Thymus (tissue), 14 donors: ENCODE measurements at places on chromosomes 5 and 9. TPM values are rescaled to one million over a fixed set of nuclear protein-coding genes. Genes with fewer than 3 reads are reported as not detected.

The PALM2AKAP2 gene
- 0.76 TPM for total RNA-seq

The EGFL7 gene
- 18.1 TPM for total RNA-seq

The TNFSF15 gene
- total RNA-seq: 1.5 TPM

The MSX2 gene
- total RNA-seq: 0.19 TPM

The ARL14EPL gene
- not detected for total RNA-seq

The RAI14 gene
- 10.4 TPM for total RNA-seq

The NR2F1-AS1 gene
- 2.0 TPM for total RNA-seq

The BTNL3 gene
- not detected for total RNA-seq

The PRUNE2 gene
- total RNA-seq: 3.4 TPM

The GRIA1 gene
- total RNA-seq: 0.14 TPM

The KLF4 gene
- 4.9 TPM for total RNA-seq

DNA sequence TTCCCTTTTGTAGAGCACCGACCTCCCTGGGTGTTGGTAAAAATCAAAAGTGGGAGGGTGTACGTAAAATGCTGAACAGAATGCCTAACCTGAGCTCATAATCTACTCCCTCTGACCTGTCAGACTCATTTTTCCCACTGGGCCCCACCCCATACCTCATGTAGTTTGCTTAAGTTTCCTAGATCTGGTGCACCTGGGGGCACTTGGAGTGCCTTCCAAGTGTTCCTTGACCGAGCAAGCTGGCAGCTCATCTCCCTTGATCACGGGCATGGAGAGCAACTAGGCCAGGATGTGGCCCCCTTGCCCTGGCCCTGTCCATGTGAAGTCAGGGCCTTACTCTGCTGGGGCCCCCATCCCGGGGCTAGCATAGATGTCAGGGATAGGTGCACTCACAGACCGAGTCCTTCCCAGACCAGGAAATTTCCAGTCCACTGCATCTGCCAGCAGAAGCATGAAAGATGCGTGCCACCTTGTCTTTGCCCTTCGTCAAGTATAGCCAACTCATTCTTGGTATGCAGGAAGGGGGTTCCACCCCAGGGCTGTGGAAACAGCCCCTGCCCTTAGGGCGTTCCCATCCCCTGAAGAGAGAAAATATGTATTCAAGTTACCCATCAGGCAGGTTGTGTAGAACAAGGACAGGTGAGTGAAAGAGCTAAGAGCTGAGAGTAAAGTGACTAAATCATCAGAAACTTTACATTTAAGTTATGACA is 41.9 kb downstream of the SLC22A5 start:
- peak overlapping the region; percentile 67 for H3K4me3 ChIP-seq
- H3K36me3 ChIP-seq: peaks cover 2% of the 10 kb centered on the region
- H3K27me3 ChIP-seq: no peaks in the 10 kb centered on the region

GRCh38 chr5:175246242-175246888 is 197.6 kb downstream of the DRD1 start:
- H3K27ac ChIP-seq: no peak overlapping the region
- no peak for DNase-seq
- H3K27me3 ChIP-seq: no peaks in the 10 kb centered on the region
- H3K4me1 ChIP-seq: no peaks in the 10 kb centered on the region
- H3K36me3 ChIP-seq: no peaks in the 10 kb centered on the region

GRCh38 chr5:146474065-146474464 is 26.9 kb downstream of the TCERG1 start:
- no peak overlapping the region for H3K4me3 ChIP-seq
- H3K36me3 ChIP-seq: peaks cover 39% of the 10 kb centered on the region
- no peak for DNase-seq
- H3K4me1 ChIP-seq: no peaks in the 10 kb centered on the region

DNA sequence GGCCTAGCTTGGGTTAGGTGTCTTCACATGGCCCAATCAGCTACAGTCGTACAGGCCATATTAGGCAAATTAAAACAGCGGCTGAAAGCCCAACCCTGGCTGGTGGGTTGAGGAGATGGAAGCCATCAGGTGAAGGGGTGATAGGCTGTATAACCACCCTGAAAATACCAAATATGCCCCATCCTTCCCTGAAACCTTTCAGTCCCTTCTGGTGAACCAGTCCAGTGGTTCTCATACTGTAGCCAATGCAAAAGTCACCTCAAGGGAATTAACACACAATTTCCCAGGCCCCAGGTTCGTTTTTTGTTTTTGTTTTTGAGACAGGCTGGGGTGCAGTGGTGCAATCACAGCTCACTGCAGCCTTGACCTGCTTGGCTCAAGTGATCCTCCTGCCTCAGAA is 19.8 kb upstream of the KCNV2 start:
- no peak overlapping the region for H3K4me3 ChIP-seq
- no peak overlapping the region for H3K27ac ChIP-seq
- DNase-seq: no peak
- H3K4me1 ChIP-seq: no peaks in the 10 kb centered on the region

GRCh38 chr5:140311011-140311467 is 8.1 kb upstream of the PFDN1 start:
- peaks cover under 1% of the 10 kb centered on the region for H3K27me3 ChIP-seq
- H3K4me3 ChIP-seq: no peak overlapping the region
- DNase-seq: no peak

- H3K36me3 ChIP-seq: no peaks in the 10 kb centered on the region
- DNase-seq: no peak
- H3K4me1 ChIP-seq: no peaks in the 10 kb centered on the region
- H3K27me3 ChIP-seq: no peaks in the 10 kb centered on the region
- H3K27ac ChIP-seq: peak overlapping the region; percentile 42
- no peak overlapping the region for H3K4me3 ChIP-seq
These were observed 52.5 kb downstream of the ZNF474 start for GRCh38 chr5:122181863-122182262.

DNA sequence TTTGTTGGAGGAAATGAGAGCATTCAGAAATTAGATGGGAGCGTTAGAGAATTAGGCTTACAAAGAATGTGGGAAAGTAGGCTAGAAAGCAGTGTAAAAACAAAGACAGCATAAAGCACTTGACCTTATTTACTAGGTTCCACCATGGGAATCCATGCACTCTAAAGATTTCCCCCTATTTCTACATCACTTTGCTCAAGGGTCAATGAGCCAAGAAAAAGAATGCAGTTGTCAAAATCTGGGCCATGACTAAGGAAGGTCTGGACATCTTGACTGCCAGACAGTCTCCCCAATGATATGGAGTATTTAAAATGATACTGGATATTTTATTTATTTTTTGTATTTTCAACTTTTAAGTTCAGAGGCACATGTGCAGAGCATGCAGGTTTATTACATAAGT is 3.4 kb downstream of the TLR4 start:
- DNase-seq: no peak
- H3K27ac ChIP-seq: no peak overlapping the region
- no peaks in the 10 kb centered on the region for H3K27me3 ChIP-seq

GRCh38 chr9:2267181-2267745 is 252.1 kb downstream of the SMARCA2 start:
- no peaks in the 10 kb centered on the region for H3K4me1 ChIP-seq
- no peaks in the 10 kb centered on the region for H3K36me3 ChIP-seq
- no peak overlapping the region for H3K4me3 ChIP-seq
- no peak for DNase-seq
- no peaks in the 10 kb centered on the region for H3K27me3 ChIP-seq

GRCh38 chr5:8647111-8647510 is 778.2 kb downstream of the MTRR start:
- H3K4me3 ChIP-seq: no peak overlapping the region
- DNase-seq: no peak
- no peaks in the 10 kb centered on the region for H3K27me3 ChIP-seq
- H3K36me3 ChIP-seq: no peaks in the 10 kb centered on the region
- no peaks in the 10 kb centered on the region for H3K4me1 ChIP-seq

DNA sequence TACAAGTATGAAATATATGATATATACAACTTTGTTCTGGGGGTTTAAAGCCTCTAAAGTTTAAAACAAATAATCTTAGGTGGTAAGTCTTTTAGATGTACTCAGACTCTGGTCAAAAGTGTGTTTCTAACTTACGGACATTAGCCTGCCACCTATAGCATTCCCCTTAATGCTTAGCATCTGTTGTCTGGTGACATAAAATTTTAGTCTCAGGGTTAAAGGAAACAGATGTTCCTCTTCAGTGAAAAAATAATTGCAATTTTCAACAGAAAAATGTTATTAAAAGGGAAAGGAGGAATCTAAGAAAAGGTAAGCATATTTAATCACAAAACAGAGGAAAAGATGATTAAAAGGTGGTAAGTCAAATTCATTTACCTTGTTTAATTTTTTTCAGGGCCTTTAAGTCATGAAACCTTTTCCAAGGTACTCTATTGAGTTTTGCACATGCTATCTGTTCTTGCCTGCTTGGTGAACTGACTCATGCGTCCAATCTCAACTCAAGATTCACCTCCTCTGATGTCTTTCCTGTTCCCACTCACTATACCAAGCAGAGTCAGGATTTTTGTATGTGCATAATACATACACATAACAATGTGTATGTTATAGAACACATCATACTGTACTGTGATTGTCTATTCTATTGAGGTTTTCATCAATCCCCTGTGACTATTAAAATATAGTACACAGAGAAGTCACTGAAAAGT is 7.9 kb downstream of the TMEM167A start:
- H3K27ac ChIP-seq: no peak overlapping the region
- no peak for DNase-seq
- H3K27me3 ChIP-seq: no peaks in the 10 kb centered on the region
- H3K4me1 ChIP-seq: peaks cover 2% of the 10 kb centered on the region

- no peaks in the 10 kb centered on the region for H3K27me3 ChIP-seq
- DNase-seq: no peak
- no peaks in the 10 kb centered on the region for H3K4me1 ChIP-seq
These were observed 195.0 kb downstream of the ADAMTSL1 start for GRCh38 chr9:18668944-18669343.
